ENCODE measurements at places on chromosomes 11 and 22. TPM values are rescaled to one million over a fixed set of nuclear protein-coding genes. Genes with fewer than 3 reads are reported as not detected.

The ACR gene
- total RNA-seq = 0.30 TPM

The CHADL gene
- total RNA-seq = 10.3 TPM

The TANGO2 gene
- 71.7 TPM for total RNA-seq

The KCNJ1 gene
- not detected for total RNA-seq

The GLYAT gene
- total RNA-seq = not detected

The ST14 gene
- total RNA-seq = 1.0 TPM

The HBE1 gene
- total RNA-seq = not detected

GRCh38 chr22:17965538-17966402, 58.6 kb downstream of the MICAL3 start:
- H3K4me1 ChIP-seq = peaks cover 79% of the 10 kb centered on the region
- H3K27ac ChIP-seq = no peak overlapping the region
- H3K36me3 ChIP-seq = no peaks in the 10 kb centered on the region
- H3K4me3 ChIP-seq = no peak overlapping the region
- DNase-seq = no peak

- H3K4me3 ChIP-seq = peak overlapping the region; percentile 90
- peak overlapping the region; percentile 91 for H3K27ac ChIP-seq
- H3K27me3 ChIP-seq = no peaks in the 10 kb centered on the region
- no peak for DNase-seq
- H3K4me1 ChIP-seq = peaks cover 66% of the 10 kb centered on the region
- peaks cover 13% of the 10 kb centered on the region for H3K36me3 ChIP-seq
Measured at GRCh38 chr11:114440121-114440860, 1.0 kb downstream of the REXO2 start.

- no peak overlapping the region for H3K27ac ChIP-seq
- no peak overlapping the region for H3K4me3 ChIP-seq
- H3K4me1 ChIP-seq = no peaks in the 10 kb centered on the region
- no peak for DNase-seq
- H3K27me3 ChIP-seq = peaks cover 34% of the 10 kb centered on the region
Measured at GRCh38 chr11:92391364-92391763, 166.7 kb downstream of the FAT3 start.

DNA sequence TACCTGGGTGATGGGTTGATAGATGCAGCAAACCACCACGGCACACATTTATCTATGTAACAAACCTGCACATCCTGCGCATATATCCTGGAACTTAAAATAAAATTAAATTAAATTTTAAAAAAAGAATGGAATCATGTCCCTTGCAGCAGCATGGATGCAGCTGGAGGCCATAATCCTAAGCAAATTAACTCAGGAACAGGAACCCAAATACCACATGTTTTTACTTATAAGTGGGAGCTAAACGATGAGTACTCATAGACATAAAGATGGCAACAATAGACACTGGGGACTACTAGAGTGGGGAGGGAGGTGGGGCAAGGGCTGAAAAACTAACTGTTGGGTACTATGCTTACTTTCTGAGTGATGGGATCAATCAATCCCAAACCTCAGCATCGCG, 40.9 kb downstream of the CWC15 start:
- no peaks in the 10 kb centered on the region for H3K27me3 ChIP-seq
- no peak for DNase-seq
- H3K4me3 ChIP-seq = no peak overlapping the region
- peak overlapping the region; percentile 60 for H3K27ac ChIP-seq
- H3K4me1 ChIP-seq = peaks cover 44% of the 10 kb centered on the region
- H3K36me3 ChIP-seq = no peaks in the 10 kb centered on the region

- no peaks in the 10 kb centered on the region for H3K36me3 ChIP-seq
- no peak overlapping the region for H3K4me3 ChIP-seq
- peaks cover 8% of the 10 kb centered on the region for H3K27me3 ChIP-seq
- no peak overlapping the region for H3K27ac ChIP-seq
Measured at GRCh38 chr11:22472306-22472705, 134.1 kb downstream of the SLC17A6 start.

DNA sequence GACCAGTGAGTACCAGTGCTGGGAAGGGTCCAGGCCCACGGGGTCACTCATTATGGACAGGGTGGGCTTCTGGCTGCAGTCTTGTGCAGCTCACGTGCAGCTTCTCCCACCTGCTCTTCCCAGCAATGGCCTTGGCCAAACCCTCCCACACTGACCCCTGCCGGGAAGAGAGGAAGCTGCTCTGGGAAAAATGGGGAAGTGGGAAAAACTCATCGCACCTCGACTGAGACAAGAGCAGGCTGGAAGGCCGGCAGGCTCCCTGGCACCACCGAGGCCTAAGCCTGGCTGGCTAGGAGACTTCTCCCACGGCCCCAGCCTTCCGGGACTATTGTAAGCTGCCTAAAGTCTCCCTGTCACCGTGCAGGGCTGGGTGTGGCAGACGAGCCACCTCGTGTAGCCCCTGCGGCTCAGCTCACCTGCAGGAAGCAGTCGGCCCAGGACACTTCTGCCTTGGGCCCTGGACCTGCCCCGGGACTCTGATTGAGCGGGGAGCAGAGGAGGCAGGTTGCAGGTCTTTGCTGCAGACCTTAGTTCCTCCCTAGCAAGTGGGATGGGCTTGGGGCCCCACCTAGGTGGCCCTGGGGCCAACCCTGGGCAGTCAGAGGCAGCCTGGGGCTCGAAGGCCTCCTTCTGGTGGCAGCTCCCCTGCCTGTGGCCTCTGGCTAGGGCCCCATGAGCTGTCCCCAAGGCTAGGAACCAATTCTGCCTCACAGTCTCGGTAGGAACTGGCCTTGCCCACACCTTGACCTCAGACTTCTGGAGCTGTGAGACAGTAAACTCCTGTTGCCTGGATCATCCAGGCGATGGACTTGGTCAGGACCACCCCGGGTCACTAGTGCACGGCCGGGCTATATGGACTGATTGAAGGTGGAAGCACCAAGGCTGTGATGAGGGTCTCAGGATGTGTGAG, 23.1 kb downstream of the MRGPRG start:
- H3K27ac ChIP-seq = no peak overlapping the region
- peaks cover 10% of the 10 kb centered on the region for H3K4me1 ChIP-seq
- no peaks in the 10 kb centered on the region for H3K36me3 ChIP-seq
- no peak overlapping the region for H3K4me3 ChIP-seq

DNA sequence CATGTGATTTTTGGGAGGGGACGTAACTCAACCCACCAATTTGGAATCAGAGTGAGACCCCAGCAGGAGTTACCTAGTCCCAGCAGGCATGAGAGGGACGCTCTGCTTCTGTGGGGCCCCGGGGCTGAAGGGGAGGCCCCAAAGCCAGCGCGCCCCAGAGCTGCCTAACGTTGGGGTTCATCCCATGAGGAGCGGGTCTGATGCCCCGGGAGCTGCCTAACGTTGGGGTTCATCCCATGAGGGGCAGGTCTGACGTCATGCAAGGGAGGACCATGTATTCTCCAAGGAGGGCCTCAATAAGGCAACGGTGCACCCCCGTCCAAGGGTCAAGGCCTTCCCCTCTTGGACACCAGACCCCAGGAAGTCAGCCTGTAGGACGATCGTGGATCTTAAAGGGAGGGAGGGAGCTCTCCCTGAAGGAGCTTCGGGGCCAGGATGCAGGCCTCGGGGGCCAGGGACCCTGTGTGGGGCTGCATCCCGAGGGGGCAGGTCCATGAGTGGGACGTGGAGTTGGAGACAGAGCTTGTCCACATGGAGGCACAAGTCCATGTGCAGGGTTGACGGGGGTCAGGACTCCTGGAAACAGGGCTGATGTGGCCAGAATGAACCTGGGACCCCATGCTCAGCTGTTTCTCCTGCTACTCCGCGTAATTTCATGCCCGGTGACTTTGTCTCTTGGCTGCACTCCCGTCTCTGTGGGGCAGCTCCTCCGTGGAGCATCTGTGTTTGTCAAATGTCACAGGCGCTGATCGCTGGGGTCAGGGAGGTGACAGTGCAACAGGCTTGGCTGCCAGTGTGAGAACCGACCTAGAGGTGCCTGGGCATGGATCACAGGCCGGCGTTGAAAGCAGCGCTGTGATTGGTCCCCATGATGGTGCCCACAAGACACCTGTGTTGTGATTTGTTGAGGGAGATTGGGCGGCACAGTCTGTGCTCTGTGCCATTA, 1029.1 kb downstream of the BRD1 start:
- no peak overlapping the region for H3K27ac ChIP-seq
- H3K36me3 ChIP-seq = no peaks in the 10 kb centered on the region
- no peak overlapping the region for H3K4me3 ChIP-seq
- H3K27me3 ChIP-seq = peaks cover 50% of the 10 kb centered on the region
- no peak for DNase-seq

- DNase-seq = no peak
- H3K27me3 ChIP-seq = peaks cover 37% of the 10 kb centered on the region
- no peaks in the 10 kb centered on the region for H3K4me1 ChIP-seq
- H3K36me3 ChIP-seq = no peaks in the 10 kb centered on the region
- no peak overlapping the region for H3K27ac ChIP-seq
- no peak overlapping the region for H3K4me3 ChIP-seq
Measured at GRCh38 chr11:20308601-20309000, 54.9 kb upstream of the HTATIP2 start.

- peak overlapping the region; percentile 70 for H3K4me3 ChIP-seq
- DNase-seq = peak; percentile 41
- peaks cover 80% of the 10 kb centered on the region for H3K4me1 ChIP-seq
- no peaks in the 10 kb centered on the region for H3K27me3 ChIP-seq
Measured at GRCh38 chr22:46043816-46044620, 67.1 kb upstream of the WNT7B start.

- H3K4me3 ChIP-seq = no peak overlapping the region
- H3K27ac ChIP-seq = no peak overlapping the region
- peaks cover 5% of the 10 kb centered on the region for H3K4me1 ChIP-seq
- DNase-seq = no peak
- H3K36me3 ChIP-seq = no peaks in the 10 kb centered on the region
Measured at GRCh38 chr22:29211066-29211465, 5.4 kb downstream of the EMID1 start.

DNA sequence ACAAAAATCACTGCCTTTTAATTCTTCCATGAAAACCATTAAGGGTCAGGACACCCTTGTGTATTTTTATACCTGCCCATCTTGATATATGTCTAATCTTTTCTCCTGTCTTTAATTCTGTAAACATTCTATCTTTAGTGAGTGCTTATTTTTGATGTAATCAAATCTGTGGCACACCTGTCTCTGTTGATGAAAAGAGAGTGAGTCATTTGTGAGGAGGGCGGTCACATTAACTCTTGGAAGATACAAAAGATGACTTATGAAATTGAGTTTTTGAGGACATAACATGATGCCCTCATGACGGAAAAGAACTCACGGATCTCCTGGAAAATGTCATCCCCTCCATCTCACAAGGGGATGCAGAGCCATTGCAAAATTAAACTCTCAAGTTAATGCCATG, 206.5 kb upstream of the PGR start:
- H3K4me1 ChIP-seq = no peaks in the 10 kb centered on the region
- no peak for DNase-seq
- H3K4me3 ChIP-seq = no peak overlapping the region
- no peaks in the 10 kb centered on the region for H3K27me3 ChIP-seq

- no peak overlapping the region for H3K4me3 ChIP-seq
- DNase-seq = no peak
- no peak overlapping the region for H3K27ac ChIP-seq
Measured at GRCh38 chr11:104259121-104259610, 95.2 kb upstream of the PDGFD start.

DNA sequence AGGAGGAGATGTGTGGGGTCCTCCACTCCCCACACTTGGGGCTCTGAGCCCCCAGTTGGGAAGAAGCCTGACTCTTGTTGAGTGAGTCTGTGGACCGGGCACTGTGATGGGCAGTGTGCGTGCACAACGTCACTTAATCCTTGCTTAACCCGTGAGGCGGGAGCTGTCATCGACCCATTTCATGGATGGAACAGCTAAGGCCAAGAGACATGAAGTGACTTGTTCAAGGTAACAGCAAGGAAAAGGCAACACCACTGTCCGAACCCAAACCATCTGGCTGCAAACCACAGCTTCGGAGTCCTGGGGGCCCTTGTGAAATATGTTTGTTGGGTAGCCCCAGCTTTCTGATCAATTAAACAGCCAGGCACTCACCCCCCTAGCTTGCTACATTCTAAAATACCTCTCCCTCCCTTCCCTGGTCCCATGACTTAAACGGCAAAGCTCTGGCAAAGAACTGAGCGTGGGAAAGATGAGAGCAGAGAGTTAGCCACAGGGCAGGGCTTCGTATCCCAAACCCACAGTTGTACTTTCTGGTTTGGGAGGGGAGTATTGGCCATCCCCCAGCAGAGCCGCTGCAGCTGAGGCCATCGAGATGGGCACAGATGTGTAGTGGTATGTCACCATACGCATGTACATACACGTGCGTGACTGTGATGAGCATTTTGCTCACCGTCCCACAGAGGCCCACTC, 26.3 kb downstream of the FADS2 start:
- peaks cover 8% of the 10 kb centered on the region for H3K36me3 ChIP-seq
- no peak for DNase-seq
- H3K27ac ChIP-seq = no peak overlapping the region

DNA sequence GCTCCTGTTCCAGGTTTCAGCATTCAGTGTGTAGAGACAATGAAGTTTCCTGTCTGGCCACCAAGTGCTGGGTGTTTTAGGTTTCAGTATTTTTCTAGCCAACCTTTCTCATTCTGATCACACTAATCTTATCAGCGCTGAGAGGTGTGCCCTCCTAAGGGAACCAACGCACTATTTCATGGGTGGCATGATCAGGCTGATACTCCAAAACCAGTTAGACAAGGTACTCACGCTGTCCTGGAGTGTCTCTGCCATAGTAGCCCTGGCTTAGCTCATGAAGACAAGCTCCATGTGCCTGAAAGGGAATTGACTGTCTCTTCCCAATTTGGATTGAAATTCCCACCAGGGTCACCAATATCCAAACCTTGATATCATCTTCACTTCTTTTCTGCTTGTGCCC, 8.0 kb upstream of the RAB38 start:
- no peak overlapping the region for H3K4me3 ChIP-seq
- no peak for DNase-seq
- no peaks in the 10 kb centered on the region for H3K36me3 ChIP-seq
- no peaks in the 10 kb centered on the region for H3K27me3 ChIP-seq
- H3K27ac ChIP-seq = no peak overlapping the region

GRCh38 chr22:49712195-49712791, 115.4 kb downstream of the BRD1 start:
- H3K36me3 ChIP-seq = no peaks in the 10 kb centered on the region
- no peak overlapping the region for H3K27ac ChIP-seq
- no peaks in the 10 kb centered on the region for H3K4me1 ChIP-seq
- DNase-seq = no peak
- no peak overlapping the region for H3K4me3 ChIP-seq

- H3K36me3 ChIP-seq = peaks cover 5% of the 10 kb centered on the region
- no peaks in the 10 kb centered on the region for H3K27me3 ChIP-seq
- peak overlapping the region; percentile 77 for H3K4me3 ChIP-seq
Measured at GRCh38 chr11:65026810-65027209, 429 bp upstream of the SNX15 start.

DNA sequence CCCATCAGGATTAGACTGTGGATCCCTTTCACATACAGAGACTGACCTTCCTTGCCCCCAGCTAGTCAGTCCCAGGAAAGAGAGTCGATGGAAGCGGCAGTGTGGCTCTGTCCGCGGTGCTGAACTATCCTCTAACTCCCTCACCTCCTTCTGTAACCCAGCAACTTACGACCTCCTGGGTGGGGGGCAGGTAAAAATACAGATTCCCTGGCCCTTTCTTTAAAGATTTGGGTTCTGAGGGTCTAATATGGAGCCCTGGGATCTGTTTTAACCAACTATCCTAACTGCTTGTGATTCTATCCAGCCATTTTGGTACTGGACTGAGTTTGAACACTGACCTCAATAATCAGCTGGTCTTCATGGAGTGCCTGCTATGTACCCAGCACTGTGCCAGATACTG, 23.2 kb downstream of the MFNG start:
- no peak overlapping the region for H3K27ac ChIP-seq
- no peak overlapping the region for H3K4me3 ChIP-seq
- H3K36me3 ChIP-seq = no peaks in the 10 kb centered on the region
- H3K27me3 ChIP-seq = peaks cover 74% of the 10 kb centered on the region
- H3K4me1 ChIP-seq = no peaks in the 10 kb centered on the region

- H3K4me3 ChIP-seq = no peak overlapping the region
- H3K4me1 ChIP-seq = peaks cover 18% of the 10 kb centered on the region
- no peak for DNase-seq
- H3K27me3 ChIP-seq = peaks cover 17% of the 10 kb centered on the region
- no peaks in the 10 kb centered on the region for H3K36me3 ChIP-seq
- H3K27ac ChIP-seq = no peak overlapping the region
Measured at GRCh38 chr11:45105984-45106375, 40.5 kb upstream of the PRDM11 start.
